H1 (cell line): ENCODE measurements at places on chromosomes 2 and 18. TPM values are rescaled to one million over a fixed set of nuclear protein-coding genes. Genes with fewer than 3 reads are reported as not detected.

CHST9 gene
- 24.3 and 25.3 TPM in 2 replicates for total RNA-seq

- peak; percentile 53 for DNase-seq
These were observed 103.7 kb upstream of the ATP8B1 start for GRCh38 chr18:57906852-57907251.

DNA sequence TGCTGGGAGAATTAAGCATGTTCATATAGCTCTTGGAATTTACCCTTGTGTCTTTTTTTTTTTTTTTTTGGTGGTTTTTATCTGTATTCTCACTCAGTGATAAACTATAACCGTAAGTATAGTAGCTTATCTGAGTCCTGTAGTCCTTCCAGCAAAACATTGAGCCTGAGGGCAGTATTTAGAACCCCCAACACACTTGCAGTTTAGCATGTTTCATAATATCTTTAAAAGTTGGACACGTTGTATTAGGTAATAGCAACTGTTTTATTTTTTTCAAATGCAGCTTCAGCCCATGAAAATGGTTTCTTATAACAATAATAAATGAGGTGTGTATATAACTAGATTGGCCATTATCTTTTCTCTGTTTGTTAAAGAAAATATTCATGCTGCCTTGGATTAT lies 603.5 kb upstream of the HS6ST1 start:
- no peak for DNase-seq

DNA sequence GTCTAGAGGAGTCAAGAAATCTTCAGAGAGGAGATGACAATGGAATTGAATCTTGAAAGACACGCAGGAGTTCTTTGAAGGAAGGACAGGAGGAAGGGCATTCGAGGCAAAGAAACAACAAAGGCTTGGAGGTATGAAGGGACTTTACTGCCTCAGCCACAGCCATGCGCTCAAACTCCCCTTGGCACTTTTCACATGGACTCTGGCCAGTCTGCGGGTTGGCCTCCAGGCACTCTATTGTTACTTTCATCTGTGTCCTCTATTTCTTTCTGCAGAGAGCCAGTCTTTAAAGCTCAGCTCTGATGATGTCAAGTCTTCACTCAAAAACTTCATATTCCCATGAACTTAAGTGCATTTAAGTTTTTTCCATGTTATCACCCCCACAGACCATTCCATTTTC lies 95.4 kb downstream of the ZAP70 start:
- no peak for DNase-seq

RGPD3 gene
- 0.17 TPM in 1 of 2 replicates, not detected in the other for total RNA-seq

HDAC4 gene
- total RNA-seq = 31.3 and 31.5 TPM in 2 replicates
